Bronchial epithelial cell (primary cell): ENCODE measurements at places on chromosomes 1 and 21.

GRCh38 chr1:238451781-238452310, 561.1 kb upstream of the ZP4 start:
- DNase-seq: no peak

GRCh38 chr1:960363-961131, at the start of gene KLHL17:
KLHL17 (plus strand) TSS chr1:960584; CDS start chr1:960694, 110 bp downstream.
- DNase-seq: no peak

DNA sequence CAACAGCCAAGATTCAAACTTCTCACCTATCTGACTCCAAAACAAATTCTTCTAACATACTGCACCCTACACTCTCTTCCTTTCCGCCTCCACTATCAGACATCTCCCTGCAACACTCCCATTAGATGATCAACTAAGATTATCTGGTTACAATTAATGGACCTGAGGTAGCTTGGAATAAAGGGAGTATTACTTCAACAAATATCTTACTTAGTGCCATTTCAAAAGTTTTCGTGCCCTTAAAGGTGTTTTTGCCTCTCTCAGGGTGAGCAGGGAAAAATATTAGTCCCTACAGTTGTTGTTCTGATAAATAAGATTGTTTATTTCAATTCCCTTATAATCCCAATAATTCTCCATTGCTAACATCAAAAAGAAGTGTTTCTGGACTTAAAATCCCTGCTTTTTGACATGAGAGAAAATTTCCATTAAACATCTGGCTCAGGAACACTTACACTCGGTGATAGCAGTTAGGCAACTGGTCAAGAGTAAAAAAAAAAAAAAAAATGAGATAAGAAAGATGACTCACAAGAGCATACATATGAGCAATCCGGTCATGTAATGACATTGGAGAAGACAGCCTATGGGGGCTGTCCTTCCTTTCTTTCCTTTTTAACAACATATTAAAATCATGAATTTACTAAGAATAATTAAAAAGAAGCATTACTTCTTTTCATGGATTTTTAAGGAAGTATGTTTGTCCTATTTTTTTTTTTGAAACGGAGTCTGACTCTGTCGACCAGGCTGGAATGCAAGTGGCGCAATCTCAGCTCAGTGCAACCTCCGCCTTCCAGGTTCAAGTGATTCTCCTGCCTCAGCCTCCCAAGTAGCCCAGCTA, 7.6 kb downstream of the RSBN1 start:
- peak; percentile 84 for DNase-seq

- no peak for DNase-seq
Measured at GRCh38 chr1:43637267-43637666, 12.7 kb upstream of the KDM4A start.
